ENCODE measurements at places on chromosomes 3 and 15. TPM values are rescaled to one million over a fixed set of nuclear protein-coding genes. Genes with fewer than 3 reads are reported as not detected.

The SPINK8 gene
- total RNA-seq = not detected

The TCF12 gene
- total RNA-seq = 79.2 TPM

GRCh38 chr3:16132928-16133327 lies 41.6 kb upstream of the GALNT15 start:
- no peak for DNase-seq

- no peak for DNase-seq
Observed at GRCh38 chr3:72379500-72380187, 468.6 kb downstream of the SHQ1 start.

The ARPP21 gene
- total RNA-seq = not detected

Measured in CD8-positive, alpha-beta memory T cell (primary cell).